ENCODE measurements at places on chromosomes 5 and 9.
A peak's percentile ranks its signal among the peaks of the same experiment; 100 is the strongest.

GRCh38 chr5:164235300-164235891, 730.0 kb downstream of the MAT2B start:
- DNase-seq: peak; percentile 93

DNA sequence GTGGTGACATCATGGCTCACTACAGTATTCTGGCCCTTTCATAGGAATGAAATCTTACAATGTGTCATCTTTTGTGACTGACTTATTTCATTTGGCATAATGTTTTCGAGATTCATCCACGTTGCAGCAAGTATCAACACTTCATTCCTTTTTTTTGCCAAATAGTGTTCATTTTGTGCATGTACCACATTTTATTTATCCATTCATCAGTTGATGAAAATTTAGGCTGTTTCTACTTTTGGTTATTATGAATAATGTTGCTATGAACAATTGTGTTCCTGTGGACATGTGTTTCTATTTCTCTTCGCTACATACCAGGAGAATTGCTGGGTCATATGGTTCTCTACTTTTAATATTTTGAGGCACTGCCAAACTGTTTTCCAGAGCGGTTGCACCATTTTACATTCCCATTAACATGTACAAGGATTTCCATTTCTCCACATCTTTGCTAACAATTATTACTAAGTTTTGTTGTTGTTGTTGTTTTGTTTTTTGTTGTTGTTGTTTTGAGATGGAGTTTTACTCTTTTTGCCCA, 43.5 kb downstream of the RMI1 start:
- no peak for DNase-seq

GRCh38 chr9:93223260-93224180, 39.6 kb downstream of the WNK2 start:
- peak; percentile 84 for DNase-seq

GRCh38 chr5:59685191-59685530, 208.4 kb downstream of the PDE4D start:
- peak; percentile 46 for DNase-seq

DNA sequence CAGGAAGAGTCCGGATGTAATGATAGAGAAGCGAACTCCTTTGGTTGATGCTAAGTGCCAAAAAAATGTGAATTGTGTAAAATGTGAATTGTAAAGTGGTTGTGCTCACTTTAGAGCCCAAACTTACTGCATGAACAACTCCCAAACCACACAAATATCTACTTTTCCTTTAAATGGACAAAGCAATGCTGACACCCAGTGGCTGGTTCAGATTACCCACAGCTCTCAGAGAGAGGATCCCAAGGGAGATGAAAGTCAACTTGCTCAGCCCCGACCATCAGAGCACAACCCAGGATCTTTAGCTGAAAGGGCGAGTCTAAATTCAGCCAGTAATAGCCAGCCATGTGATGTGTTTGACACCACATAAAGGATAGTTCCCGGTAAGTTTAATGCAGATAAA, 133.7 kb downstream of the NMUR2 start:
- no peak for DNase-seq

GRCh38 chr5:124592891-124593290, 153.5 kb downstream of the ZNF608 start:
- DNase-seq: no peak

DNA sequence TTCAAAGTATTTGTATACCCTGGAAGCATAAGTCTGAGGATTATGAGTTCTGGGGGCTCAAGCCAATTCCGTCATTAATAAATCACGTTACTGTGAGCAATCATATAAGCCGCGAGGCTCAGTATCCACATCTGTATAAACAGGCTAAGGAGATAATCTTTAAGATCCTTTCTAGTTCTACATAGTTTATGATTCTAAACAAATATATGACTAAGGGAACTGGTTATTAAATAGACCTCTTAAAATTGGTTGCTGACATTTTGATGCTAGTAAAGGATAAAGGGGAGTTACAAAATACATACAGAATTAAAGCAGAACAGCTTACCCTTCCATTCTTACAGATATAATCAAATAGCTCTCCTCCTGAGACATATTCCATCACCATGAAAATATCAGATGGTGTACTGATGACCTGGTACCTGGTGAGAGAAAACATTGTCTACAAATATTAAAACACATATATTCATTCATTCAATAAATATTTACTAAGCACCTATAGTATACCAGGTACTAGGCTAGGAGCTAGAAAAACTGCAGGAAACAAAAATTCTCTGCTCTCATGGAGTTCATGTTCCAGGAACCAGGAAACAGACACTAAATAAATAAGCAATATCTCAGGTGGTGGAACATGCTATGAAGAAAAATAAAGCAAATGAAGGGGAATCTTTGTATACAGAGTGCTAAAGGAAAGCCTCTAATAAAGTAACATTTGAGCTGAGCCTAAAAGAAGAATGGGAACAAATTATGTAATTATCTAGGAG, 19.5 kb upstream of the TTC33 start:
- no peak for DNase-seq

- peak; percentile 39 for DNase-seq
These were observed 35.6 kb downstream of the TPPP start for GRCh38 chr5:657570-657969.

DNA sequence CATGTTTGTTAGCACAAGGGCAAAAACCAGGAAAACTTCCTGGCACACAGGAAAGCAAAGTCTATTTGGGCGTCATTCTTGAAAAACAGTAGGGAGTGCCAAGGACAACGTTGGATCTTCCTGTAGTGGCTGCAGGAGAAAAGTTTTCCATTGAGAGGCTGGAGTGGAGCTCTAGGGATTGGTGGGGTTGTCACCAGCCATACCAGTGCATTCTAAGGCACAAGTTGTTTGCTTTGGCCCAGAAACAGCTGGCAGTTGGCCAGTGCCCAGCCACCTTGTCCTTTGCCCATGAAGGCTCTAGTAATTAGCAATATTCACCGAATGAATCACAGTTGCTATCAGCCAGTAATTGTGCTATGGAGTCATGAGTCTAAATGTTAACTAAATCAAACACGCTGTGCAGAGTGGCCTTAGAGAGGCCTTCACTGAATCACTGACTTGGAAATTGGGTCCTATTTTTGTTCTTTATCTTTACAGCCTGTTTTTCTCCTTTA, 26.4 kb downstream of the TNFSF15 start:
- no peak for DNase-seq

DNA sequence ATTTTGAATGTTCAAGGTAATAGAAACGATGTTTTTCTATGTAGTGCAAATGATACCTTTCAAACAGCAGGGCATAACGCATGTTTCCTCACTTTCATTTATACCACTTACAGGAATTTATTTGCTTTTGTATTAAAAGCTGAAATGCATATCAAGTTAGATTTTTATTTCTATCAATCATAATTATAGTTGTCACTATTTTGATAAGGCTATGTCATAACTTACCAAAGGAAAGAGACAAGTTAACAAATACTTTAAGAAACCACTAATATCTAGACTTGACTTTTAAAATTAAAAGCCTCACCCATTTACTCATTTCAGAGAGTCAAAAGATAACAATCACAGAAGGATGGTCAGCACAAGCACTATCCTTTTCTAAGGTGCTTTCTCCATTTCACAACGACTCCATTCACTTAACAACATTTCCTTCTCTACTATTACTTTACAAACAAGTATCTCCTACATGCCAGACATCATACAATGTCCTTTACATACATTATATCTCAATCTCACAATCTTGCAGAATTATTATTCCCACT, 12.6 kb downstream of the ERP44 start:
- no peak for DNase-seq

DNA sequence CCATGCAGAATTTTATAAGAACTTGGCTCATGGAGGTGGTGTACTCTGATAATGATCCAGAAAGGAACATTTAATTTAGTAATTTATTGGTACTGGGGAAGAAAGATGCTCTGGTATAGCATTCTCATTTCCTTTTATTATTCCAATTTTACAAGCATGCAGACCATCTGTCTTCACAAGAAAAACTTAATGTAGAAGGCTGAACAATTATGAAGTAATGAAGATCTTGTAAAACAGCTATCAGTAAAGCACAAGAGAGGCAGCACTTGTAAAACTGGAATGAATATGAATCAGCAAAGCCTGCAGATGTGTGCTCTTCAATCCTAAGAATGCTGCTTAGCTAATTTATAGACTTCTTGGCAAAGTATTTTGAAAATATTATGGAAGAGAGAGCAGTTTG, 300.0 kb downstream of the YTHDC2 start:
- DNase-seq: no peak

GRCh38 chr9:68808338-68808890, 103.4 kb downstream of the PIP5K1B start:
- DNase-seq: no peak

GRCh38 chr5:54470128-54470527, 14.6 kb downstream of the HSPB3 start:
- peak; percentile 76 for DNase-seq

GRCh38 chr9:109560470-109561132, 62.5 kb upstream of the PTPN3 start:
- DNase-seq: no peak

DNA sequence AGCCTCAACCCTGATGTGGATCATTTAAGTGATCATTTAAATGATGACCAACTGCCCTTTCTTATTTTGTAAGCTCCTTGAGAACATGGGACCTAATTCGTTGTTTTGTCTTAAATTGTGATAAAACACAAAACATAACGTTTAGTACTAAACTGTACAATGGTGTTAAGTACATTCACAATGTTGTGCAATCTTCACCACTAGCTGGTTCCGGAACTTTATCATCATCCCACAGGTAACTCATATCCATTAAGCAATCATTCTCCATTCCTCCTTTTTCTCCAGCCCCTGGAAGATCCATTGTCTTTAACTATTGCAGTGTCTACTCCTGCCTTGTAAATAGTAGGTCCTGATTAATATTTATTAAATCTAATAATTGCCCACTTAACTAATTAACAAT, 460.5 kb upstream of the BRINP1 start:
- no peak for DNase-seq

- no peak for DNase-seq
These were observed 548.5 kb upstream of the ZNF462 start for GRCh38 chr9:106314476-106314875.
